ENCODE measurements at places on chromosomes 11 and 22.

DNA sequence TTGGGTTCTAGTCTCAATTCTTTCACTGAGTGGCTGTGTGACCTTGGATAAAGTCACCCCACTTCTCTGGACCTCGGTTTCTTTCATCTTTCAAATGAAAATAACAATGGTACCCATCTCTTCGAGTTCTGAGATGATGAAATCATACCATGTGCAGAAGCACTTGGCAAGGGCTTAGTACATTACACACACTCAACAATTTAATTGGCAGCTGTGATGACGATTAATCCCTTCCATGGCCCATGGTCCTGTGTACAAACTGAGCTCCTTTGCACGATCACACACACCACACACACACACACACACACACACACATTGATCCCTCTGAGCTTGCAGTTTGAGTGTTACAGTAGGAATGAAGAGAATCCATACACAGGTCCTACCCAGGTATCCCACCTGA lies 103.4 kb upstream of the ASPHD2 start:
- no peak for DNase-seq

GRCh38 chr11:7427733-7428132 lies 57.6 kb upstream of the OLFML1 start:
- DNase-seq: no peak

- DNase-seq: no peak
Measured at GRCh38 chr22:31089160-31090100, 8.3 kb downstream of the SMTN start.

DNA sequence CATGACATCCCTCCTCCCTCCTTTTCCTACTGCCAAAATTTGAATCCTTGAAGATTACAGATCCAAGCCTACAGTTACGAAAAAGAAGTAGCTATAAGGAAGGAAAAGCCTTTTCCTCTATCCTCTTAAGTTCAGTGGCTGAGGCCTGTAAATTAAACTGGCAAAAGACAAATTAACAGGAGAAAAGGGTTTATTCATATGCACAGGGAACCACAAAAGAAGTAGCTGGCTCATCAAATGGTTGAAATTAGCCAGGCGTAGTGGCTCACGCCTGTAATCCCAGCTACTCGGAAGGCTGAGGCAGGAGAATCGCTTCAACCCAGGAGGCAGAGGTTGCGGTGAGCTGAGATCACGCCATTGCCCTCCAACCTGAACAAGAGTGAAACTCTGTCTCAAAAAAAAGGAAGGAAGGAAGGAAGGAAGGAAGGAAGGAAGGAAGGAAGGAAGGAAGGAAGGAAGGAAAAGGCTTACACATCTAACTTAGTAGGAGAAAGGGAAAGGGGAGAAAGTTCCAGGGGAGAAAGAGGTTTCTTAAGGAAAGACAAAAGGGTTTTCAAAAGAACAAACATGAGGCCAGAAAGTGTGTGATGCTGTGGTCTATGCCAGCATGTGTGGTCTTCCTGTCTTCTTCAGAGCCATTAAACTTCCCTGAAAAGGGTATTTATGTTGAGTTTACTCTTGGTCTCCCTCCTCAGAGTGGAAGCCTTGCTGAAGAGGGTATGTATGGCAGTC lies 5.1 kb upstream of the SMPD1 start:
- DNase-seq: no peak

DNA sequence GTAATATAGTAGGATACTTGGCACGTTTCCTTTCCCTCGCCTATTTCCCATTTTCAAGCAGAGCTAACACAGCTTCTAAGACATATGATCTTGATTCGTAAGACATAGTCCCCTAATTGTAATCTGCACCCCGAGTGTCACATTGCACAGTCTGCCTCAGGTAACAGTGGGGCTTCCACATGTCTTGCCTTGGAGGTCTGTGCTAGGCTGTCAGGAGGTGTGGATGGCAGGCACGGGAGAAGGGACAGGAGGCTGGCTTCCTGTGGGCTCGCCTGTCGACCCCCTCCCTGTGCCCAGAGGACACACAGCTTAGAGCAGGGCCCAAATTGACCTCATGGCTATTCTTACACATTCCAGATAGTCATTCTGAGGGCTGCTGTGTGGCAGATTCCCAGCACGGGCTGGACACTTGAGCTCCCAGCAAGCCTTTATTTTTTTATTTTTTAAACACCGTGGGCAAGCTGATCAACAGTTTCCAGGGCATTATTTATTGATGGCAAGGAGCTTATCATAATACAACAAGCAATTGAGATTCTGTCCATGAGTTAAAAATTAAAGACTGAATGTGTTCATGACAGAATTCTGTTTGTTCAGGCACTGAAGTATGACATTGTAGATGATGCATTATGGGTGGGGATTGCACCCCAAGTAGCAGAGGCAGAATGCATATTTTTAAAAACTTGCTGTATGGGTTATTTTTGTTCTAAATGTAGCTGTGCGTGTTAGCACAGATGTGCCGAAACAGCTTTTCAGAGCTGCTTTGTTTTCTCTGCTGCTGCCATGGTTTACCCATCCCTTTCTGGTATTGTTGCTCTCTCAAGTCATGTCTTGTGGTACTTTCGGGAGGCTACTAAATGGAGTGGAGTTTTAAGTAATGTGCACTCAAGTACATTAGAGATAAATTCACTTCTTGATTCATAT lies 113.0 kb downstream of the ATXN10 start:
- DNase-seq: no peak

- DNase-seq: no peak
Measured at GRCh38 chr11:6611963-6612212, 128 bp downstream of the TAF10 start.

DNA sequence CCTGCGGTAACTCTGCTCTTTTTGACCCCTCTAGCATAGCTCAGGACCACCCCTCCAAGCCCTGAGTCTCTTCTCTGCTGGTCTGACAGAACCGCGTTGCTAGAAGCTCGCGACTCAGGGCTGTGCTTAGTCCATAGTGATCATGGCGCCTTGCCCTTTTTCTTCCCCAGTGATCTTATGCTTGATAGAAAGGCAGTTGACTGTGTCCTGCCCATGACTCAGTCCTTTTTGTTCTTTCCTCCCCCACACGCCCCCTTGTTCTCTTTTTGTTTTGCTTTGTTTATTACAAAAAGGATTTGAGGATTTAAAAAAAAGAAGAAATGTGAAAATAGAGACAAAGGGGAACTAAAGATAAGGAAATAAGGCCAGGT lies 17.5 kb downstream of the IL17RA start:
- DNase-seq: no peak

GRCh38 chr11:35253237-35253636 lies 114.3 kb downstream of the CD44 start:
- no peak for DNase-seq

DNA sequence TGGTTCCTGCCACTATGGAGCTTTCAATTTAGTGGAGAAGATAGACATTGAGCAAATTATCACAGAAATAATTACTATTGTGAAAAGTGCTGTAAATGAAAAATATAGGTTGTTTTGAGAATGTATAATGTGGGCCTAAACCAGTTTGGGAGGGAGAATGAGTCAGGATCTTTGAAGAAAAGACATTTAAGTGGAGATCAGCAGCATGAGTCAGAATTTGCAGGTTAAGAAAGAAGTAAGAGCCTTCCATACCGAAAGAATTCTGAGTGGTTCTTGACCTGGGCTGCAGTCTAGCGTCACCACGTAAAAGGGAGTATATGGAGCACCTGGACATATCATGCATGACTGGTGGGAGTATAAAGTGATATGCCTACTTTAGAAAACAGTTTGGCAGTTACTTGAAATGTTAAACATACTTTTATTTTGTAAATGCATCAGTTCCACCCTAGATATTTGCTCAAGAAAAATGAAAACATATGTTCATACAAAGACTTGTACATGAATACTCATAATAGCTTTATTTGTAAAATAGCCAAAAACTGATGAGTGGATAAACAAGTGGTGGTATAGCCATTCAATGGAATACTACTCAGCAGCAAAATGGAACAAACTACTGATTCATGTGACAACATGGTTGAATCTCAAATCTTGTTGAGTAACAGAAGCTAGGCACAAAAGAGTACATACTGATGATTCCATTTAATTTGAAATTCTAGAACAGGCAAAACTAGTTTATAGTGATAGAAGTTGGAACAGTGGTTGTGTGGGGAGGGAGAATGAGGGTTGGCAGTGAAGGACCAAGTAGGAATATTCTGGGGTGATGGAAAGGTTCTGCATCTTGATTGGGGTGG lies 99.2 kb downstream of the STIM1 start:
- DNase-seq: no peak

DNA sequence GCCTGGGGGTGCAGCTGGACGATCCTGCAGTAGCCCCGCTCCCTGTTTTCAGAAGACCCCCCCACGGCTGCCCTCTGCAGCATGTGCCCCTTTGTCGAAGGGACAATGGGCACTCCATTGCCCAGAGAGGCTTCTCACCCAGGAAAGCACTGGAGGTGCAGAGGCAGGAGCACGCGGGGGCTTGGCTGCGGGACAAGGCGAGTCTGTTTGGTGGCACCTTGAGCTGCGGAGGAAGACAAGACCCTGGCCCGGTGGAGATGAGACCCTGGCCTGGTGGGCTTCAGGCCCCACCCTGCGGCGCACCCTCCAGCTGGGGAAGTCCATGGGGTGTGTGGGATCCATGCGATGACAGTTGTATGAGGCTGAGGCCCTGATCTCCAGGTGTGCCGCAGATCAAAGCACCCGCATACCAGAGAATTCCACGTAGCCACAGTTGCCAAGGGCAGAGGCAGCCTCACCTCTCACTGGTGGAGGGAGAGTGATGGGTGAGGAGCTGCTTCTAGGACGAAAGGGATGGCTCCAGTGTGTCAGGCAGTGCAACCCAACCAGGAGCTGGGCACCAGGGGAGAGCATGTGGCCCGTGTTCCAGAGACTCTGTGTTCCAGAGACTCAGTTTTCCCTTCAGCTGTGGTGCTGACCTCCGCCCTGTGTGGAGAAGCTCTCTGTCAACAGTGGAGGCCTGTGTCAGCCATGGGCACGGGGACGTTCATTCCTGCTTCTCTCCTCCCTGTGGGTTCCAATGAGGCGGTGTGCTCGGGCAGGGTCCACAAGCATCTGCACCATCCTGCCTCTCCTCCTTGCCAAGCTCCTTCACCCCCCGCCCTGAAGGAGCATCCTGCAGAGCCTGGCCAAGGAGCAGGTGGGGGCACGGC lies 10.0 kb downstream of the TBX1 start:
- no peak for DNase-seq

DNA sequence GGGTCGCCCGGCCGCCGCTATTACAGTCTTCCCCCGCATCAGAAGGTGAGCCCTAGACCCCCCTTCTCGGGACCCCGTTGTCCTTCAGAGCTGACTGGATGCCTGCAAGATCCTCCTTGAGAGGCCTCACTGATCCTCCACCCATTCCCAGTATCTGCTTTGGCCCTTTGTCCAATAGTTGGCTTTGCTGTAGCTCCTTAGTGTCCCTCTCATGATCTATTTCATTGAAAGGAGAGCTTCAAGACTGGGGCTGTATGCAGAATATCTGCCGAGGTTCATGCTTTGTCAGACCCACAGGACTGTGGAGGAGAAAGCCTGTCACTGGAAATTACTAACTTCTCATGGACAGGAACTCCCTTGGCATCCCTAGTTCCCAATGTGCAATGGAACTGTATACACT lies 499 bp downstream of the DLAT start:
- no peak for DNase-seq

GRCh38 chr11:75441804-75442132 lies 8.8 kb upstream of the KLHL35 start:
- DNase-seq: no peak

- no peak for DNase-seq
Measured at GRCh38 chr11:123194337-123195187, 486 bp downstream of the CLMP start.

- no peak for DNase-seq
Measured at GRCh38 chr11:102493524-102493923, 37.0 kb downstream of the MMP7 start.

DNA sequence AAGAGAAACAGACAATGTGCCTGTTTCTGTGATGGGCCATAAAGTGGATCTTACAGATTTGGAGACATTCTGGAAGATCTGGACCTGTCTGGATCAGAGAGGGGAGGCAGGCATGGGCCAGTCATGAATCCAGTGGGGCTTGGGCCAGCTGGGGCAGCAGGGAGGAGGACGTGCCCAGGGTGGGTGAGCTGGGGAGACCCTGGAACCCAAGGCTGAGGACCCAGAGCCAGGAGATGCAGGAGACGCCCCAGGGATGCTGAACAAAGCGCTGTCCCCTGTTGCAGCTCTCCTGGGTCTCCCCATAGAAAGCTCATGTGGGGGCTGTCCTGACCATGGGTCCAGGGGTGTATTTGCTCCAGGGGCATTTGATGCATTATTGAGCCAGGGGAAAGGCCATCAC lies 1.5 kb upstream of the APOBEC3A start:
- DNase-seq: no peak

- no peak for DNase-seq
Measured at GRCh38 chr22:29623553-29624169, 20.2 kb downstream of the NF2 start.

- DNase-seq: no peak
Measured at GRCh38 chr11:116278076-116278475, 494.7 kb downstream of the BUD13 start.

- DNase-seq: no peak
Measured at GRCh38 chr22:43900206-43900605, 8.4 kb upstream of the PNPLA5 start.

GRCh38 chr22:31148953-31149627 lies 8.8 kb upstream of the PLA2G3 start:
- DNase-seq: no peak

DNA sequence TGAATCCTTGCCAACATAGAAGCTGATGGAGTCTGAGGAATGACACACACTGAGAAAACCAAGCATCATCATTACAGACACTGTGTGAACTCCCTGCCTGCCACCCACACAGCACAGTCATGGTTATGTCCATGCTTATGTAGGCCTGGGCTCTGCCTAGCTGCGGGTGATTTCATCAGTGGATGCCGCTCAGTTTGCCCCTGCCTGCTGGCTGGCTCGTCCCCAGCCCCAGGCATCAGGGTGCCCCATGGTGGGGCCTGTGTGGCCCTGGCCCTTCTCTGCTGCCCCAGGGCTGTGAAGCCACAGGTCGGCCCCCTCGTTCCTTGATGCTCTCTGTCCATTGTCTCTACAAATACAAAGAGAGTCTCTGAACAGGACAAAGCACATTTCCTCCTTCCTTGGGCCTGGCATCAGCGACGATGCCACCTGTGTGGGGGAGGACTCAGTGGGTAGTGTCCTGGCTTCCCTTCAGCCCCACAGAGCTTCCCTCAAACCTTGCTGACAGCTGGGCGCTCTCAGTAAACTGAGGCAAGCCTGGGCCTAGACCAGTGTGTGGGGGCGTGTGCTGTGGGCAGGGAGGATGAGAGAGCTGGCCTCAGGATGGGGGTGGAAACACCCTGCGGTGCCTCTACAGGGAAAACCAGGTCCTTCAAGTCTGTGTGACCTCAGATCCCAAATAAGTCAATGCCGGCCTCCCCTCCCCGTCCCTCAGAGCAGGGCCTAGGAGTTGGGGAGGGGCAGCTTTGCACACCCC lies 20.0 kb upstream of the TUB start:
- no peak for DNase-seq

DNA sequence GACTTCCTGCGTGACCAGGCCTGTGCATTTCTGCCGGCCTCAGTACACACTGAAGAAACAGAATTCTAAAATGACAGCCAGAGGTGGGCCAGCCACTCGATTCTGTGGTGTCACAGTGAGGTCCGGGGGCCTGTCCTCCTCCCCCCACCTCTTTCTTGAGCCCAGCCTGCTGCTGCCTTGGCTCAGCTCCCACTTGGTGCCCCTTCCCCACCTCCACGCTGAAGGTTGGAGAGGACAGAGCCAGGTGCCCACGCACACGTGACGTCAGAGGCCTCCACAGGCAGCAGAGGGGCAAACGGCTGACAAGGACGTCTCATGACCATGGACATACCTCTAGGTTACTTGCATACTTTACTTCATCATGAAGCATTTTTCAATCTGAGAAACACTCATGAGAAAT lies 78.0 kb upstream of the SHANK2 start:
- DNase-seq: no peak
